ENCODE measurements at places on chromosomes 13 and 19. TPM values are rescaled to one million over a fixed set of nuclear protein-coding genes. Genes with fewer than 3 reads are reported as not detected.

Gene FCHO1
- 3.1 TPM for total RNA-seq

Gene C19orf85
- not detected for total RNA-seq

Gene ADGRE3
- not detected for total RNA-seq

Gene HS6ST3
- 0.04 TPM for total RNA-seq

Gene SPTBN4
- 2.0 TPM for total RNA-seq

Gene FCAR
- 0.61 TPM for total RNA-seq

Gene CACNG6
- 1.4 TPM for total RNA-seq

Gene CBARP
- total RNA-seq = 1.3 TPM

Gene GIPR
- 1.1 TPM for total RNA-seq

Gene PRRG2
- total RNA-seq = 7.7 TPM

Gene CDX2
- total RNA-seq = not detected

Gene CAPN12
- 1.9 TPM for total RNA-seq

Gene ZNF541
- total RNA-seq = not detected

Gene ZNF723
- total RNA-seq = not detected

Gene GPR12
- total RNA-seq = under 0.01 TPM

Gene POGLUT2
- 0.50 TPM for total RNA-seq

Gene WASF3
- 1.4 TPM for total RNA-seq

Gene TPTE2
- not detected for total RNA-seq

Gene SYNGR4
- total RNA-seq = not detected

Gene ZFP14
- 0.88 TPM for total RNA-seq

Gene FARP1
- 10.3 TPM for total RNA-seq

Gene SMAD9
- 2.3 TPM for total RNA-seq

Gene CD33
- total RNA-seq = 0.41 TPM

Gene ZNF91
- 40.4 TPM for total RNA-seq

Gene PCDH20
- total RNA-seq = 1.1 TPM

Gene HSD17B14
- 4.8 TPM for total RNA-seq

Gene TEKTIP1
- not detected for total RNA-seq

Gene C19orf44
- 2.5 TPM for total RNA-seq

Gene FXYD1
- not detected for total RNA-seq

Gene NFKBIB
- 30.0 TPM for total RNA-seq

Gene MYCBP2
- total RNA-seq = 80.9 TPM

Gene TMEM238
- total RNA-seq = 32.7 TPM

Gene FFAR3
- total RNA-seq = not detected

Gene ATP4B
- not detected for total RNA-seq

Gene ZNF649
- total RNA-seq = 8.1 TPM

Gene RPL13A
- 4,119 TPM for total RNA-seq

Gene RAB8A
- 70.9 TPM for total RNA-seq

Gene RFPL4AL1
- total RNA-seq = not detected

All from esophagus squamous epithelium (tissue), 5 donors.